ENCODE measurements at places on chromosomes 13 and 19.

GRCh38 chr13:69124996-69125395, 982.6 kb upstream of the ATXN8OS start:
- DNase-seq, result no peak

GRCh38 chr13:23020246-23020843, 160.4 kb upstream of the SGCG start:
- no peak for DNase-seq

GRCh38 chr13:27961227-27962085, 7.7 kb downstream of the CDX2 start:
- no peak for DNase-seq

GRCh38 chr19:20247016-20247683, 80.1 kb downstream of the ZNF486 start:
- DNase-seq, result no peak

DNA sequence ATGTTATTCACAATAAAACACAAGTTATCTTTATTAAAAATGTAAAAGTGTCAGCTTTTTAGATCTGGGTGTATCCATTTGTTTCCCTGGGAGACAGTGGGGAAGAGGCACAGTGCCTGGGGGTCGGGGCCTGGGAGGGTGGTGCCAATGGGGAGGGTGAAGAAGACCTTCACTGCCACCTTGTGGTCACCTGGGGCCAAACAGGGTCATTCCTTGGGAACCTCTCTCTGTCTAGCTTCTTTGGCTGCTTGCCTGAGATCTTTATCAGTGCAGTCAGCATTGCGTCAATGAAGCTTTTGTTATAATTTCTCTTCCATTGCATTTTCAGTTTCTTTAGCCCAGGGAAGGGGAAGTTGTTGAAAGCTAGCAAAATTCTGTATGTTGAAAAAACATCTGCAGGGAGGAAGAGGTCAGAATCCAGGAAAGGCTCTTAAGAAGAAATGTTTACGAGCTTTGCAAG, 39.1 kb downstream of the PCDH8 start:
- DNase-seq, result no peak

DNA sequence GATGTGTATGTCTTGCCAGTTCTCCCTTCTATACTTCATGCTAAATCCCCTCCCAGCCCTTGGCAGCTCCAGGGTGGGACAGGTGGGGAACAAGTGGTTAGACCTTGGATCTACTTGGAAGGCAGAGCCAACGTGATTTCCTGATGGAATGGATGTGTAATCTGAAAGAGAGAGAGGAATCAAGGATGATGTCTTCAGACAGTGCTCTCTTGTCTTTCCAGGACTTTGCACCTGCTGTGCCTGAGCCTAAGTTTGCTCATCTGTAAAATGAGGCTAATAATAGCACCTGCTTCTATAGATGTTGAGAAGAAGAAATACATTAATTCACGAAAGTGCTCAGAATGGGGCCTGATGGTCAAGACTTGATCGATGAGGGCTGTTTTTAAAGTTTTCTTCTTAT, 7.0 kb upstream of the EGLN2 start:
- no peak for DNase-seq

DNA sequence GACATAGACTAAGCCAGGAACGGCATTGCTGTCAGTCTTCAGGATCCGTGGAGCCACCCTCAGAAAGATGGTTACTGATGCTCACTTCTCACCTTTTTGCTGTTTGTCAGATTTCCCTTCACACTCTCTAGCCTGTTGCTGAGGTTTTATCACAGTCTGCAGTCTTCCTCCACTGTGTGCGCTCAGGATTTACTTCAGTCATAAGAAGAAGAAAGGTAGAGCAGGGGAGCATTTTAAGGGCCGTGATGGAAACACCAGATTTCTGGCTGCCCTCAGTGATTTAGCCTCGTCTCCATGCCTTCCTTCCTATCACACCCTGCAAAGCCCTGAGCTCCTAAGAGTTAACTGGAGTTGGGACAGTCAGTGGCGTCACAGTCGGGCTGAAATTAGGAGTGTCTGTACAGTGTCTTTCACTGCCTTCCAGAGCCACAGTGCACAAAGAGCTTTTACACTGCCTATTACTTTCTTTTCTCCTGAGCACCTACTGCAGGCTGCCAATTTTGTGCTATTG, 60.0 kb upstream of the GPR183 start:
- DNase-seq, result no peak
